ENCODE measurements at places on chromosomes 4 and X. TPM values are rescaled to one million over a fixed set of nuclear protein-coding genes. Genes with fewer than 3 reads are reported as not detected.

- DNase-seq: no peak
Measured at GRCh38 chr4:53861856-53862610, 202.4 kb downstream of the CHIC2 start.

GRCh38 chrX:97842468-97843199, 958.9 kb downstream of the RPA4 start:
- no peak for DNase-seq

GRCh38 chr4:185534866-185535611, at the start of gene PDLIM3:
Gene PDLIM3 (minus strand): TSS chr4:185535507. CDS start chr4:185535434, 73 bp downstream.
- DNase-seq: no peak

- DNase-seq: no peak
Measured at GRCh38 chr4:38995660-38996005, 36.6 kb downstream of the TMEM156 start.

DNA sequence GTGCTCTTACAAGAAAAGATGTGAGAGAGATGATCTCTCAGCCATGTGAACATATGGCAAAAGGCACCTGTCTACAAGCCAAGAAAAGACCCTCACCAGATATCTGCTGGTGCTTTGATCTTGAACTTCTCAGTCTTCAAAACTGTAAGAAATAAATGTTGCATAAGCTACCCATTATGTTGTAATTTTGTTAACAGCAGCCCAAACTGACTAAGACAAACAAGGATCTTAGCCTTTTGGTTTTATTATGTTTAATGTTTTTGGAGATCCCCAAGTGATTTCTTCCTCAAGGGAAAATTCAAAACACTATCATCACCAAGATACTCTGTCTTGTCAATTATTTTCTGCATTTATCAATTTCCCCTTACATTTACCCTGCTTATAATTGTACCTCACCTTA, 21.8 kb upstream of the CCNI start:
- DNase-seq: no peak

DNA sequence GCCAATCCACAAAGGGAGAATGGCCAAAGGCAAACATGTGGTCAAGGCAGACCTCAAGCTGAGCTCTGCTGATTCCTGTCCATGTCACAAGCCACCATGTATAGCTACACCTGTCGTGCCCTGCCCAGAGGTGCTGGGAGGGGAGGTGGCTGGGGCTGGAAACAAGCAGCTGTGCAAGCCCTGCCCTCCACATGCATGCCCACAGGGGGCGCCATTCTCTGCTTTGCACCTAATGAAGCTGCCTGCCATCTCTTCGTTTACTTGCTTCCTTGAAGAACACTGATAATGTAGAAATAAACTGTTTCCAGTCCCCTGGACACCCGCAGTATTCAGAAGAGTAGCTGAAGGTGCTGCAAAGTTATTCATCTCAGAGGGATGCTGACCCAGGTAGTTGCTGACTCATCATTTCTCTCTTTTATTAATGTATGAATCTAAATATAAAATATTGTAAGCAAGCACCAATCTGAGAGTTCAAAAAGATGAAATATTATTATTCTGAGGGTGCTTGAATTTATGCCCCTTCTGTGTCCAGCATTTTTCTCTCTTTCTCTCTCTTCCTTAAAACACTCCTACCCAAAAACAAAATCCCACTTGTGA, 278.6 kb downstream of the ADGRA3 start:
- DNase-seq: no peak

DNA sequence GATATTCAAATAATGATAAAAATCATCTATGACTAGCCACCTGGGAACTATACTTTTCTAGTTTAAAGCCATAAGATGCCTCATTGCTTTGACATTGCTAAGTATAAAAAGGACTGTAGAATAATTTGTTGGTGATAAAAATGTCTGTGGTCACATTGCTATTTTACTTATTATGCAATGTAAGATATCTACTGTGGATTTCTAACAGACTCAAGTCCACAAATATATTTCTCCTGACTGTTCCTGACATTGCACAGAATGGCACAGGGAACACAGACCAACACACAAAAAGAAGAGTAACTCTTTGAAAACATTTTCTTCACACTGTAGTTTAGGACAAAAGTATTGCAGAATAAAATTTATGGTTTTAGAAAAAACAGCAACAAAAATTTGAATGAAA, 2.2 kb upstream of the TMPRSS11E start:
- no peak for DNase-seq

DNA sequence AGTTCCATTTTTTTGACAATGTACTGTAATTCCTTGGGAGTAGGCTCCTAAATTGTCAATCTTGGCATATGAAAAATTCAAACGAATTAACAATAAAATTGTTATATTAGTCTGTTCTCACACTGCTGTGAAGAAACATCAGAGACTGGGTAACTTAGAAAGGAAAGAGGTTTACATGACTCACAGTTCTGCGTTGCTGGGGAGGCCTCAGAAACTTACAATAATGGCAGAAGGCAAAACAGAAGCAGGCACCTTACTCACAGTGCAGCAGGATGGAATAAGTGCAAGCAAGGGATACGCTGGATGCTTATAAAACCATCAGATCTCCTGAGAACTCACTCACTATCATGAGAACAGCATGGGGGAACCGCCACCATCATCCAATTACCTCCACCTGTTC, 246.4 kb upstream of the TRAM1L1 start:
- DNase-seq: no peak

GRCh38 chrX:65999029-65999562, 40.8 kb downstream of the VSIG4 start:
- DNase-seq: no peak

DNA sequence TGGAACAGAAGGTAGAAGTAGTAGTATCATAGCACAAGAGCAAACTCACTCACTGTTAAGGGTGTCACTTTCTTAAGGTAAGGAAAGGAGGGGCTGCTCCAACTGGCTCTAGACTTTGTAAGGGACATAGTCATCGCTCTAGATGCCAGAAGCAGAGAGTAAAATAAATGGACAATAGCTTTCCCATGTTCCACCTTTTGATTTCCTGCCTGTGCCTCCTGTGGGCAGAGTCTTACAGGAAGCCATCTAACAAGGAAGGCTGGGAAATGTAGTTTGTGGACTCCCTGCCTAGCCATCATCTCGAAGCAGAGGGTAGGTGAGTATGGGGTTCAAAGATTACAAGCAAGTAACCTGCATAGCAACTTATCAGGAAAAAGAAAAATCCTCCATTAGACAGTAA, 1.7 kb upstream of the METTL14 start:
- no peak for DNase-seq

GRCh38 chrX:44544036-44544435, 1.4 kb upstream of the FUNDC1 start:
- DNase-seq: no peak

- no peak for DNase-seq
Measured at GRCh38 chr4:142386856-142387255, 459.2 kb downstream of the INPP4B start.

GRCh38 chrX:48558271-48558670, 16.0 kb upstream of the RBM3 start:
- DNase-seq: no peak

- DNase-seq: no peak
Measured at GRCh38 chr4:69811166-69811565, 48.8 kb downstream of the SULT1E1 start.

GRCh38 chrX:48487362-48487798, 11.4 kb downstream of the FTSJ1 start:
- DNase-seq: no peak

GRCh38 chrX:40952855-40953254, 132.4 kb upstream of the USP9X start:
- no peak for DNase-seq

DNA sequence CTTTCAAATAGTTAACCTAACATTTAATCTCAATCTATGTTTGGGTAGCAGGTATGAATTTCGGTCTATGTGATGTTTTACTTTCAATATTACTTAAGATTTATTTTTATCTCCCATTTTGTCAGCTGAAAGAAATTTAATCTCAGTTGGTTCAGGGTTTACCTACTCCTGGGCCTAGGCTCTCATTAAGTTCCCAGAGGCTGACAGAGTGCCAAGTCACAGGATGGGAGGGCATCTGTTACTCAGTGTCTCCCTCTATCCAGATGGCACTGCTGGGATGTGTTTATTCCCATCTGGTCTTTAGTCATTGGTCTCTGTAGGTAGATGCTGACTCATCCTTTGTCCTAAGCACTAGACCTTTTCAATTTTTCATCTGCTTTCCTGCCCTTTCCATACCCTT, 129.4 kb upstream of the ARSJ start:
- no peak for DNase-seq

DNA sequence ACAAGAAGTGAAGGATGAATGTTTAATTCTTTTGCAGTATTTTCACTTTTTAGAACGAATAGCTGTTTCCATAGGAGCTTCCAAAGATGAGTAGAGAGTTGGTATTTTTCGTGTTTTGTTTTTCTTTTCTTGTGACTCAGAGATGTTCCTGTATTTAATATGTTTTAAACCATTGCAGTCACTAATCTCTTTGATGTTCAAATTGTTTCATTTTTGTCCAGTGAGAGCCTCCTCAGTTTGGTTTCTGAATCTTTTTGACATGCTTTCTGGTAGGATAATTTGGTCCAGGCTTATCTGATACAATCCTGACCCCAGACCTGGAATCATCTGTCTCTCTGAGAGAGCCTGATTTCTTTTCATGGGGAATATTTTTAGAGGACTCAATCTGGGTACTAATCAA, 41.6 kb downstream of the BEX3 start:
- no peak for DNase-seq

DNA sequence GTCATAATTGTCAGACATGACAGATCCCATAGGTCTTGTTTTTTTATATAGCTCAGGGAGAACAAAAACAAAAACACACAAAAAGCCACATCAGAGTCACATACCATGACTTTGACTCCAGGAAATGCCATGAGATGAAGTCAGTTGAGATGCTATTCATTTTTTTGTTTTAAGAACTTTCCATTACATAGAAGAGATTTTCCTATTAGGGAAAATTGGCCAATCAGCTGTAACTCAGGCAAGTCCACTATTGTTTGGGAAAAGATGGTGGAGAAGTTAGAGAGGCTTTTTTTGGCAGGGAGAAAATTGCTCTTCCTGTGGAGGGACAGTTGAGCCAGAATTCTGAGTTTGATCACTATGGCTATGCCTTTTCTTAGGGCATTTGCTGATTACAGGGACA, 72.6 kb downstream of the SMARCA5 start:
- no peak for DNase-seq

GRCh38 chrX:1105671-1106419, 106.6 kb downstream of the CRLF2 start:
- DNase-seq: no peak

DNA sequence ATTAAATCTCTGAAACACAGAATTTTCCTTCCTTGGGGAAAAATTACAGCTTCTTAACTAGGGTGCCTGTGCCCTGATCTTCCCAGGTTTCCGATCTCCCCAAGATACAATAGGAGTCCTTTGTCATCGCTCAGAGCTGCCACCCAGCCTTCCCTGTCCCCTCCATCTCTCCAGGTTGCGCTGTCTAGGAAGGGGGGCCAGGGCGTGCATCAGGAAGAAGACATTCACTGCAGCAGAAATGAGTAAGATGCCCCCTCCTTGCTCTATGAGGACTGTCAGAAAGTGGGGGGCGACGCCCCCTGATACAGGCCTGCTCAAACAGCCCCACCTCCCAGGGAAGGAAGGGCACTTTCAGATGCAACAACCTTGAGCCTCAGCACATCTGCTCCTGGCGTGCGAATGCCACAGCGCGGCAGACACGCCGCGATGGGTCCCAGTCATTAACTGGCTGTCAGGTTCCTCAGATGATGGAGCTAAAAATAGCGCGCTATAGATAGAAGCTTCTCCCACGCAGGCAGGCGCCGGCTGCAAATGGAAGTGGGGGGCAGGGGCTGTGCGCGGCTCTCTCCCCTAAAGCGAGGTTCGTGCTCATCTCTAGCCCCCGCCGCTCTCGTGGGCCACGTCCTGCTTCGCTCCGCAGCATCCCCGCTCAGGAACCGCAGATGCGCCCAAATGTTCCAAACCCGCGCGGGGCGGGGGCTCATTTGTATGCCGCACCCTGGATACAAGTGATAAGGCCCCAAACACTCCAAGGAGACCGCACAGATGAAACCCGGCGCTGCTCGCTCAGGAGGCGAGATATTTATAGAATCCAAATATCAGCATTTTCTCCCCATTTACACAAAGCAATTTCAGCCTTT, 57.6 kb upstream of the LGI2 start:
- DNase-seq: no peak

DNA sequence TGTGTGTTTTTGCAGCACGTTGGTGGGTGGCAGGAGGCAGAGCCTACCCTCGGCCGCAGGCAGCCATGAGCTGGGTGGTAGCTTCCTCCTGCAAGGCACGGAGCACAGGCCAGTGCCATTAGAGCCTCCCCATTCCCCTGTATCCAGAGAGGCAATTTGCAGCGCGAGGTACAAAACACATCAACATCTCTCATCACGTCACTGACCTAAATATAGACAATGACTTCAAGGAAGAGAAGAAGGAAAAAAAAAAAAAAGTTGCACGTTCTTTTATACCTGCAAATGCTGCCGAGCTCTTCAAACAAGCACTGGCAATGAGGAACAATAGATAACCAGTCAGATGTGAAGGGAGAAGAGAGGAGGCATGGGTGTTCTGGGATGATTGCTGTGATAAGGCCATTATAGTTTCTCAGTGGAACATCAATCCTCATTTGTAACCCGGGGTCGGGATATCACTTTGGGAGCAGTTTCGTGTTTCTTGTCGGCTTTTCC, 159.9 kb downstream of the MGST2 start:
- DNase-seq: no peak

- DNase-seq: no peak
Measured at GRCh38 chrX:85159644-85160043, 83.9 kb downstream of the SATL1 start.

GRCh38 chr4:146842876-146843275, 102.8 kb downstream of the TTC29 start:
- no peak for DNase-seq

DNA sequence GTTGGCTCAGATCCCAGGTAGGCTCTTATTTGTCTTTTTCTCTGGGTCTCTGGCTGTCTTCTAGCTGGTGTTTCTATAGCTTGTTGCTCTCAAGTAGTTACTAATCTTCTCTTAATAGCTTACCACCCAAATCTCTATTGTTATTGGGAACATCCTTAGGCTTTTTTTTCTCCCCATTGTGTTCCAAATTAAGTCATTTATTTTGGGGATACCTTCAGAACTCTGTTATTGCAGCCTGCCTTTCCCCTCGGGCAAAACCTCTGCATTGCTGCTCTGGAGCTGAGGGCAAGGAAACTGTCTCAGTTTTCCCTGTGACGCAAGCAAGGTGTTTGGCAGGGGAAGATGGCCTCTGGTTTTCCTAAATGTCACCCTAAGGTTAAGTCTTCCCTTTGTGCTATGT, 338.1 kb upstream of the ZCCHC13 start:
- DNase-seq: no peak

BEX1 gene
- 3.5 TPM for total RNA-seq

JCHAIN gene
- 4.5 TPM for total RNA-seq

OTUD5 gene
- 21.3 TPM for total RNA-seq

F8 gene
- total RNA-seq: 10.1 TPM

MAP7D2 gene
- total RNA-seq: 0.21 TPM

PAGE5 gene
- total RNA-seq: not detected

ACE2 gene
- total RNA-seq: 2.1 TPM

FAT4 gene
- 118 TPM for total RNA-seq

SPATA18 gene
- 4.0 TPM for total RNA-seq

SAGE1 gene
- total RNA-seq: not detected

GPR143 gene
- 0.79 TPM for total RNA-seq

All from urinary bladder (tissue), 4 donors.